Stimulated activated CD8-positive, alpha-beta memory T cell treated with anti-CD3 and anti-CD28 coated beads, Interleukin-4, amount 100 ng/mL, for 1 hour (primary cell): ENCODE measurements at places on chromosomes 4 and X.

GRCh38 chr4:111693758-111694157, 451.5 kb upstream of the FAM241A start:
- no peak for DNase-seq

DNA sequence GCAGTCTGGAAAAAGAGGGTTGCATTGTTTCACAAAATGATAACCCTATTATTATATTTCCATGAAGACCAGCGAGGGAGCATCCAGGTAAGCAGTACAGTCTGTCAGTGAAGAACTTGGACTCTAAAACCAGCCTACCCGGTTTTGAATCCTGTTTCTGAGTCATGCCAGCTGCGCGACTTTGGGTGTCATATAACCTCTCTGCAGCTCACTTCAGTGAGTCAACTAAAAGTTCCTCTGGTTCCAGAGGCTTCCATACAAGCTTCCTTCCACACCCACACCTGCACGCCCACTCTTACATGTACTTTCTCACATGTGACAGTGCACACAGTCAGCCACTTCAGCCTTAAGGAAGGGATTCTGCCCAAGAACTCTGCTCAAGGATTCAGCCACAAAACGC, 49.8 kb upstream of the PRPS2 start:
- no peak for DNase-seq

- DNase-seq = no peak
Observed at GRCh38 chr4:148315049-148315448, 127.2 kb downstream of the NR3C2 start.

DNA sequence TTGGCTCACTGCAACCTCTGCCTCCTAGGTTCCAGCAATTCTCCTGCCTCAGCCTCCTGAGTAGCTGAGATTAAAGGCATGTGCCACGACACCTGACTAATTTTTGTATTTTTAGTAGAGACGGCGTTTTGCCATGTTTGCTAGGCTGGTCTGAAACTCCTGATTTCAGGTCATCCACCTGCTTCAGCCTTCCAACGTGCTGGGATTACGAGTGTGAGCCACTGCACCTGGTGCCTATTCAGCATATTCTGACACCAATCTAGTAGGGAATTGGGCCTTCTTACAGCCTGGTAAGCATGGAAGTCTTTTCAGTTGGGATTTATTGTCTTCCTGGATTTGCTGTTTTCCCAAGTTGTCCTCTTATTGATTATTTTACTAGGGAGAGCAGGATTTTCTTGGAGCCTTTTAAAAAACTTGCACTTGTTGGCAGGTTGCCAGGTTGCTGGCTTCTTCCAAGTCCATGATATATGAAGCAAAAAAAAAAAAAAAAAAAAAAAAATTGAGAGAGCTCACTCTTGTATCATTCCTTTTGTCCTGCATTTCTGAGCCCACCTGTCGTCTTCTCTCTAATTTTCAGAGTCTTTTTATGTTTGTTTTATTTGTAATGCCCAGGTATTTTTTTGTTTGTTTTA, 43.7 kb downstream of the TMPRSS11E start:
- DNase-seq = no peak

DNA sequence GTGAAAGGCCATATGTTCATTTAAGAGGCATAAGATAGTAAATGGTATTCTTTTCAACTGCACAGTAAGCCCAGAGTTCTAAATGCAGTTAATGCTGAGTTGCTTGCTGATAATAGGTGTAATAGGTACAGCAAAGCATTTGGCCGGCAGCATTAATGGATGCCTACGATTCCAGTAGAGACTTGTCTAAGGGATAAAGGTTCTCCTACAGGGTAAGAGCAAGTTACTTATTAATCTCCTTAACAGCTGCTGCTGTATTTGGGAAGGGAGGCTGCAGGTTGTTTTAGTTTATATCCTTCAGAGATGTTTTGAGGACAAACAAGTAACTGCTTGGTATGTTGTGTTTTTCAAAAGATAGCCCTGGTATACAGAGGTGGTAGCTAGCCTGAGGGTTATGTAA, 16.8 kb downstream of the TSPAN7 start:
- no peak for DNase-seq

GRCh38 chr4:2733844-2734574, 22.1 kb downstream of the TNIP2 start:
- DNase-seq = no peak

GRCh38 chr4:34138385-34138784, 2105.9 kb downstream of the ARAP2 start:
- DNase-seq = no peak

- DNase-seq = no peak
Observed at GRCh38 chr4:119692001-119692400, 63.4 kb upstream of the PDE5A start.

GRCh38 chr4:26061248-26061986, 147.4 kb downstream of the SMIM20 start:
- no peak for DNase-seq

GRCh38 chrX:9846631-9847030, 60.4 kb downstream of the SHROOM2 start:
- DNase-seq = no peak
